ENCODE measurements at places on chromosomes 13 and 19. TPM values are rescaled to one million over a fixed set of nuclear protein-coding genes. Genes with fewer than 3 reads are reported as not detected.

- peak overlapping the region; percentile 27 for H3K4me3 ChIP-seq
- no peaks in the 10 kb centered on the region for H3K36me3 ChIP-seq
- peak; percentile 65 for DNase-seq
- peaks cover 76% of the 10 kb centered on the region for H3K27me3 ChIP-seq
- peaks cover 37% of the 10 kb centered on the region for H3K4me1 ChIP-seq
- no peak overlapping the region for H3K27ac ChIP-seq
Measured at GRCh38 chr19:1470305-1471009, 8.6 kb downstream of the C19orf25 start.

The ZNF415 gene
- 2.0 TPM for total RNA-seq

- no peaks in the 10 kb centered on the region for H3K4me1 ChIP-seq
- no peaks in the 10 kb centered on the region for H3K27me3 ChIP-seq
- H3K36me3 ChIP-seq: no peaks in the 10 kb centered on the region
Measured at GRCh38 chr13:50915565-50915964, 6.0 kb downstream of the RNASEH2B start.

The MYBPC2 gene
- not detected for total RNA-seq

The HCST gene
- 4.8 TPM for total RNA-seq

GRCh38 chr19:36049080-36049698, 4.9 kb downstream of the THAP8 start:
- no peaks in the 10 kb centered on the region for H3K4me1 ChIP-seq
- DNase-seq: no peak
- no peaks in the 10 kb centered on the region for H3K27me3 ChIP-seq
- H3K36me3 ChIP-seq: no peaks in the 10 kb centered on the region

The TYROBP gene
- total RNA-seq: 10.4 TPM

DNA sequence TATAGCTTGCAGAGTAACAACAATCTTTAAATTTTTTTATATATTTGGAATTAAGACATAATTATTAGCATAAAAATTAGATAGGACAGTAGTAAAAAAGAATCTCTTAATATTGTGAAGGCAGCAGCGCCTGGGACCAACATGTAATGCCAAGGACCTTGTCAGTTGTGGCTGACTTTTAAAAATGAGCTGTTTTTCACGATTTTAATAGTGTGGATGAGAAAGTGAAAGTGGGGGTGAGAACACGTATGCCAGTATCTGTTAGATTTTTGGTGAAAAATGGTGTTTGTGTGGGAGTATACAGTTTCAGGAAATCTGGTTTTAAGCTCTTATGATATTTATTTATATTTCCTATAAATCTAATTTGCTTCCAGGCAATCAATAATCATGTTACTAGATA, 125.2 kb downstream of the LMO7 start:
- H3K27me3 ChIP-seq: no peaks in the 10 kb centered on the region
- H3K36me3 ChIP-seq: no peaks in the 10 kb centered on the region
- H3K27ac ChIP-seq: peak overlapping the region; percentile 80
- peak overlapping the region; percentile 30 for H3K4me3 ChIP-seq

DNA sequence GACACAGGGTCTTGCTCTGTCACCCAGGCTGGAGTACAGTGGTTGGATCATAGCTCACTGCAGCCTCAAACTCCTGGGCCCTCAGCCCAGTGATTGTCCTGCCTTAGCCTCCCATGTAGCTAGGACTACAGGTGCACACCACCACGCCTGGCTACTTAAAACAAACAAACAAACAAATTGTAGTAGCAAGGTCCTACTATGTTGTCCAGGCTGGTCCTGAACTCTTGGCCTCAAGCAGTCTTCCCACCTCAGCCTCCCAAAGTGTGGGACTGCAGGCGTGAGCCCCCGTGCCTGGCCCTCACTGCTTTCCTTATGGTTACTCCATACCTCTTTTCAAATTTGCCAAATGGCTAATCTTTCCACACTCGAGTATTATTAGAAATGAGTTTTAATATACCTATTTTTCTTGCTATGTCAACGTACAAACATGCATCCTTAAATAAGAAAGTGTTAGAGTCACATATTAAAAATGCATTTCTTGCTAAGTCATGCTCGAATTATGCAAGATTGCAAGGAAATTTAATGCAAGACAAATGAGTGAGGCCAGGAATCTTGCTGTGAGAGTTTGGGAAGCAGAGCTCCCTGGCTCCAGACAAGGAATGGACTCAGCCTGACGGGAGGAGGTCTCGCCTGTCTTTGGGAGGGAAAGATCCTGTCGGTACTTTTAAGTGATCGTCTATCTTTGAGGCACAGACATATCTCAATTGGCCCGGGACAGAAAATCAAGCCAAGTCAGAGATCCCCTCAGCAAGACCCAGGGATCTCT, 39.4 kb downstream of the RFX2 start:
- H3K4me3 ChIP-seq: no peak overlapping the region
- no peak overlapping the region for H3K27ac ChIP-seq
- H3K36me3 ChIP-seq: no peaks in the 10 kb centered on the region
- peak; percentile 17 for DNase-seq
- H3K27me3 ChIP-seq: no peaks in the 10 kb centered on the region
- peaks cover 11% of the 10 kb centered on the region for H3K4me1 ChIP-seq

GRCh38 chr13:109148243-109148642, 518.8 kb downstream of the MYO16 start:
- H3K4me1 ChIP-seq: no peaks in the 10 kb centered on the region
- no peaks in the 10 kb centered on the region for H3K36me3 ChIP-seq
- no peaks in the 10 kb centered on the region for H3K27me3 ChIP-seq
- DNase-seq: no peak
- no peak overlapping the region for H3K4me3 ChIP-seq

GRCh38 chr19:53424968-53425597, 6.7 kb upstream of the ZNF761 start:
- H3K4me1 ChIP-seq: no peaks in the 10 kb centered on the region
- H3K27ac ChIP-seq: no peak overlapping the region
- no peaks in the 10 kb centered on the region for H3K27me3 ChIP-seq
- H3K4me3 ChIP-seq: no peak overlapping the region
- peak; percentile 75 for DNase-seq

- H3K36me3 ChIP-seq: no peaks in the 10 kb centered on the region
- H3K4me3 ChIP-seq: no peak overlapping the region
- DNase-seq: no peak
Measured at GRCh38 chr13:28474491-28475134, 20.3 kb downstream of the FLT1 start.

GRCh38 chr13:78428646-78429045, 174.7 kb downstream of the POU4F1 start:
- no peak overlapping the region for H3K4me3 ChIP-seq
- H3K36me3 ChIP-seq: no peaks in the 10 kb centered on the region
- H3K4me1 ChIP-seq: no peaks in the 10 kb centered on the region
- no peak for DNase-seq
- H3K27me3 ChIP-seq: no peaks in the 10 kb centered on the region

The SSBP4 gene
- 40.1 TPM for total RNA-seq

- DNase-seq: no peak
- H3K4me3 ChIP-seq: no peak overlapping the region
- no peaks in the 10 kb centered on the region for H3K36me3 ChIP-seq
- H3K4me1 ChIP-seq: no peaks in the 10 kb centered on the region
Measured at GRCh38 chr19:49469828-49470614, 4.0 kb upstream of the FLT3LG start.

The HAUS8 gene
- 10.6 TPM for total RNA-seq

The CCL25 gene
- total RNA-seq: not detected

DNA sequence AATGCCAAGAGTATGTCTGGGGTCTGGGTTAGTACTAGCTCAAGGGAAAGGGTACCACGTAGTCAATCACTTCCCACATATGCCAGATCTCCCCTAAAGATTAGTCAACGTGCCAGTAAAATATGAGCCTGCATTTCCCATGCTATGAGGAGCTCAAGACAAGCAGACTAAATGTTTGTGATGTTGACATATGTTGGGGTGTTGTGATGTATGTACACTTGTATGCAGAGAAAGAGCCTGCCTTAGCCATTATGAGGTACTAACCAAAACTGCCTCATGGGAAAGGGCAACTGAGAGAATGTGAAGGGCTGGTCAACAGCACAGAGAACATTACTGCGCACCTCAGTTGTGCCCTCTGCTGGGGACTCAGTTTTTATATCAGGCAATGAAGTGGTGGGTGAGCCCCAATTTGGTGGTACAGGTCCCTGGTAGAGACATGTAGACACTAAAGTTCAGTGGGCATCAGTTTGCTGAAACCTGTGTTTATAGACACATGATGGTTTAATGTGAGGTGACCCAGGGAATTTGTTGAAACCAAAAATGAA, 287.0 kb downstream of the DCT start:
- H3K4me3 ChIP-seq: no peak overlapping the region
- no peaks in the 10 kb centered on the region for H3K27me3 ChIP-seq
- no peaks in the 10 kb centered on the region for H3K4me1 ChIP-seq

The COX7A1 gene
- total RNA-seq: 17.1 TPM

DNA sequence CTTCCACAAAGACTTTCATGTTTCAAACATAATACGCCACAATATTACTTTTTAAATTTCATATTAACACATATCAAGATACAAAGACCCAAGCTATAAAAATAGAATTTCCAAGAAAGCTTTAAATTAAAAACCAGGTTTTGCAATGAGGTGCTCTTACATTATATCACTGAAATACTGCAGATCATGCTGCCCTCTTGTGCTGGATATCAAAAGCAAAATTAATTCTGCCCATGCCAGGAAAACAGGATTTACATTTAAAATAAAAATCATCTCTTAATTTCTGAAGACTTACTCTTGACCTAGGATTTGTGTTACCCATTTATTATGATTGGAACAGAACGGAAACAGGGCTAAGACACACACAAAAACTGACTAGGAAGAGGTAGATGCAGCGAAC, 145.0 kb downstream of the ABCC4 start:
- no peak overlapping the region for H3K27ac ChIP-seq
- H3K4me3 ChIP-seq: no peak overlapping the region
- no peak for DNase-seq
- no peaks in the 10 kb centered on the region for H3K27me3 ChIP-seq
- H3K4me1 ChIP-seq: no peaks in the 10 kb centered on the region

The SIGLEC12 gene
- 0.15 TPM for total RNA-seq

- peaks cover 12% of the 10 kb centered on the region for H3K4me1 ChIP-seq
- H3K36me3 ChIP-seq: no peaks in the 10 kb centered on the region
- no peak for DNase-seq
Measured at GRCh38 chr19:40597329-40597838, 3.8 kb upstream of the LTBP4 start.

GRCh38 chr13:91785431-91786119, 387.2 kb downstream of the GPC5 start:
- no peaks in the 10 kb centered on the region for H3K36me3 ChIP-seq
- H3K27me3 ChIP-seq: no peaks in the 10 kb centered on the region
- no peak overlapping the region for H3K27ac ChIP-seq
- no peaks in the 10 kb centered on the region for H3K4me1 ChIP-seq
- no peak for DNase-seq
